ENCODE measurements at places on chromosomes 2 and 18.

DNA sequence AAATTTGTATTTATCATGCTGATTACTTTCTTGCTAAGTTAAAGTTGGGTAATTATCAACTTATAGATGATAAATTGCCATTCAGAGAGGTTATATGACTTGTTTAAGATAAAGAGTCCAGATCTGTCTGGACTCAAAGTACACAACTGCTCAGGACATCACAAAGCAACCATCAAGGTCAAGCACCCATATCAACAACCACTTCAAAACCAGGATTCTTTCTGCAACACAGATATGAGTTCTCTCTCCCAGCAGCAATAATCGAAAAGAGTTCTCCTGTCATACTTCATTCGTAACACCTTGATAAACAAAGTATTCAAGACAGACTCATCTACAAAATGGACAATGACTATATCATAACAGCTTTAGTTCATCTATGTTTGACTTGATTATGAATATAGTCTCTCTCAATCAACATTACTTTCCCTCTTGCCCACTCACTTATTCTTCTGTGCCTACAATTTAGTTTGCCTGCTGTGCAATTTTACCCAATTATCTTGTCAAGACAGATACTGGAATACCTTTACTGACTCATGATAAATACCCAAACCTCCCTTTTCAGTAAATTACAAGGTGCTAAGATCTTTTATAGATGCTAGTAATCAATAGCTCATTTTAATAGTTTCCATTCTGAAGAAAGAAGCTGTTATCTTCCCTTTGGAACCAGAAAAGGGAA, 281.8 kb downstream of the NBAS start:
- DNase-seq, result no peak

DNA sequence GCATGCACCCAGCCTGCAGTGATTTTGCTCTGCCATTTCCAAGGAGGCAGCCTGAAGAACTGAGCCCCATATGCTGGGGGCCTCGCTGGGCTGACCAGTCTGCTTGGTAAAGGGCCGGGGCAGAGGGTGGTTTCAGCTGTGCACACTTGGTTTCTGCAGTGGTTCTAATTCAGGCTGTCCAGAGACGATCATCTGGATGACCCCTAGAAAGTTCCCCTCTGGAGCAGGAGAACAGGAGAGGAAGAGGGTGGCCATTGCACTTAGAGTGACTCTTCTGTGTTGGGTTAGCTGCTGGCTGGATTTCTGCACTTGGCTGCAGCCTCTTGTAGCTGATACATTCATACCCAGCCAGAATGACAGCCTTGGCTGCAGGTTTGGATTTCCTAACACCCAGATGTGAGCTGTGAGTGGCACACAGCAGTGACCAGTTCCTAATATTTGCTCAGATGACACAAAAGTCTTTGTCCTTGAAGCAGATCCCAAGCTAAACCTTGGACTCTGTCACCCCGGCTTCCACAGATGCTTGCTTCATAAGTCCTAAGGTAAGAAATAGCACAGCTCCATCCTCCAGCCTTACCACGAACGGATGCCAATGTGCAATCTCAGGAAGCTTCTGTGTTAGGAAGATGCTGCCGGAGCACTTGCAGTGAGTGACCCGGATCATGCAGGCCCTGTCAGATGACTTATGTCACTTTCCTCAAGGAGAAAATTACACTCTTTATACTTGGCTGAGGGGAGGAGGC, 105.6 kb downstream of the HNRNPLL start:
- DNase-seq, result no peak

- no peak for DNase-seq
Observed at GRCh38 chr18:6627645-6628044, 101.9 kb upstream of the ARHGAP28 start.

DNA sequence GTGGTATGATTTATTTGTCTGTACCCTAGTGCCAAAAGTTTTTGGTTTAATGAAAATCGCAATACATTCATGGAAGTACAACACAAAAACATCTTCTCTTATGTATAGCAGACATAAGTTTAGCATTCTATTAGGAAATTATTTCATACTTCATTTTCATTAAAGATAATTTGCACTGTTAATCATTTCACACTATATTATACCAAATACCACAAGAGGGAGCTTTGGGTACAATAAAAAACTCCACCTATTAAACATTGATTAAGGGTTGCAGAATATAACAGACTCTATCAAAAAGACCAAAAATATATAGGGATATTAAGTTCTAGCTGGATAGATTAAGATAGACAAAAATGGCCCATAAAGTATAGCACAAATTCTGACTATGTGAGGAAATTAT, 79.0 kb downstream of the SLC66A3 start:
- no peak for DNase-seq

GRCh38 chr2:235594964-235595363, 101.1 kb downstream of the AGAP1 start:
- no peak for DNase-seq

DNA sequence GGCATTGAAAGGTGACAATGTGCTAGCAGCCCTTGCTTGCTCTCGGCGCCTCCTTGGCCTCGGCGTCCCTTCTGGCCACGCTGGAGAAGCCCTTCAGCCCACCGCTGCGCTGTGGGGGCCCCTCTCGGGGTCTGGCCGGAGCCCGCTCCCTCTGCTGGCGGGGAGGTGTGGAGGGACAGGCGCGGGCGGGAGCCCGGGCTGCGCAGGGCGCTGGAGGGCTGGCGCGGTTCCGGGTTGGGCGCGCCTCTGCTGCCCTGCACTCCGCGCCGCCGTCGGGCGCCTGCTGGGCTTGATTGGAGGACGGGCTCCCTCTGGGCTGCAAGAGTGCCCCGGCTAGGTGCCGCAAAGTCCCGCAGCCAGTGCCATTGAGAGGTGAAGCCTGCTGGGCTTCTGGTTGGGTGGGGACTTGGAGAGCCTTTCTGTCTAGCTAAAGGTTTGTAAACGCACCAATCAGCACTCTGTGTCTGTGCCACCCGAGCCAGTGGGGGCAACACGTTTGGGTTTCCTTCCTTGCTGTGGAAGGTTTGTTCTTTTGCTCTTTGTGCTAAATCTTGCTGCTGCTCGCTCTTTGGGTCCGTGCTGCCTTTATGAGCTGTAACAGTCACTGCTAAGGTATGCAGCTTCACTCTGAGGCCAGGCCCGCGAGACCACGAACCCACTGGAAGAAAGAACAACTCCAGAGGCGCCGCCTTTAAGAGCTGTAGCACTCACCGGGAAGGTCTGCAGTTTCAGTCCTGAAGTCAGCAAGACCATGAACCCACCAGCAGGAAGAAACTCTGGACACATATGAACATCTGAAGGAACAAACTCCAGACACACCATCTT, 14.8 kb upstream of the IMP4 start:
- DNase-seq, result no peak

- no peak for DNase-seq
Observed at GRCh38 chr2:174183076-174183475, 65.3 kb downstream of the OLA1 start.

DNA sequence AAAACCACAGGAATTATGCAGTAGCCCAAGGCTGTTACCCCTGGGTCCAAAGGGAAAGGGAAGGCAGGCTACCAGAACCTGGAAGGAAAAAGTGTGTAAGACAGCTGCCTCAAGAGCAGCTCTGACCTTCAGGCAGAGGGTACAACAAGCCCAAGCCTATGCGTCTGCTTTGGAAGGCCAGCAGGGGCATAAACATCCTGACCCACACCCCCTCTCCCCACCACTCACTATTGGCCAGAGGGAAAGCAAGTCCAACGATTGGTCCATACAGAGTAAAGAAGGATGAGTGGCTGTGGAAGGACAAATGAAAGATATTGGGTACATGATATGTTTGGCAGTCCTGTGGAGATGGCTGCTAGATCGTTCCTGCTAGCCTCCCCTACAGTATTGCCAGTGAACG, 227.6 kb upstream of the HNRNPA3 start:
- DNase-seq, result no peak

DNA sequence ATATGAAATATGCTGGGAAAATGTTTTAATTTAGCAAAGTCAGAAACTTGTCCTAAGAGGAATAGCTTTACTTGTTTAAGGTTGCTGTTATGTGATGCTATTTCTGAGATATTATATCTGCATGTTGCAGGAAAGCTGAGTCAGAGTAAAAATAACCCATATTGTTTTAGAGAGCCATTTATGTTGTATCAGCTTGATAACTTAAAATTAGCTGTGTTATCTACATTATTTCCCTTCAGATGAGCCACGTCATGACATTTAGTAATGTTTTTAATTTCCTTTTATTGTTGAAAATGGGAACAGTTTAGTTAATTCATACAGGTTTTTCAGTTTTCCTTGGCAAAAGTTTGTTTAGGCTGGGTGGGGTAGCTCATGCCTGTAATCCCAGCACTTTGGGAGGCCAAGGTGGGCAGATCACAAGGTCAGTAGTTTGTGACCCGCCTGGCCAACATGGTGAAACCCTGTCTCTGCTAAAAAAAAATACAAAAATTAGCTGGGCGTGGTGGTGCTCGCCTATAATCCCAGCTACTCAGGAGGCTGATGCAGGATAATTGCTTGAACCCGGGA, 55.8 kb downstream of the TTC27 start:
- no peak for DNase-seq

- DNase-seq, result no peak
Observed at GRCh38 chr2:48251437-48252148, 278.4 kb upstream of the STON1 start.

DNA sequence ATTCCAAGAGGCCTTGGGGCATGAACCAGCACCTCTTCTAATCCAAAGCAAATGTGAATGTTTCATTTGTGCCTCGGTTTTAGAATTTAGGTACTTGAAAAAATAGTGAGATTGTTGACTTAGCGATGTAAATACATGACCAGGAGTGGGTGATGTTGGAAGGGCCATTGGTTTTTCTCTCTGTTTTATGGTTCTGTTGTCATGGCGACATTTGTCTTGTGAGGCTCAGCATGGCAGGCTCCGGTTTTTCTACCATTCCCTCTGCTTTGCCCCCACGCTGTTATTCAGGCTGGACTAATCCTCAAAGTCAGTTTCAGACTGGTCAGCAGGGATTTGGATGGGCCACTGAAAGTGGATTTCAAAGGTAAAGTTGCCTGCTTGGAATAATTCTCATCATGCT, 255.4 kb downstream of the ALPK2 start:
- DNase-seq, result no peak

- no peak for DNase-seq
Observed at GRCh38 chr2:140918426-140918825, 1212.4 kb downstream of the LRP1B start.

DNA sequence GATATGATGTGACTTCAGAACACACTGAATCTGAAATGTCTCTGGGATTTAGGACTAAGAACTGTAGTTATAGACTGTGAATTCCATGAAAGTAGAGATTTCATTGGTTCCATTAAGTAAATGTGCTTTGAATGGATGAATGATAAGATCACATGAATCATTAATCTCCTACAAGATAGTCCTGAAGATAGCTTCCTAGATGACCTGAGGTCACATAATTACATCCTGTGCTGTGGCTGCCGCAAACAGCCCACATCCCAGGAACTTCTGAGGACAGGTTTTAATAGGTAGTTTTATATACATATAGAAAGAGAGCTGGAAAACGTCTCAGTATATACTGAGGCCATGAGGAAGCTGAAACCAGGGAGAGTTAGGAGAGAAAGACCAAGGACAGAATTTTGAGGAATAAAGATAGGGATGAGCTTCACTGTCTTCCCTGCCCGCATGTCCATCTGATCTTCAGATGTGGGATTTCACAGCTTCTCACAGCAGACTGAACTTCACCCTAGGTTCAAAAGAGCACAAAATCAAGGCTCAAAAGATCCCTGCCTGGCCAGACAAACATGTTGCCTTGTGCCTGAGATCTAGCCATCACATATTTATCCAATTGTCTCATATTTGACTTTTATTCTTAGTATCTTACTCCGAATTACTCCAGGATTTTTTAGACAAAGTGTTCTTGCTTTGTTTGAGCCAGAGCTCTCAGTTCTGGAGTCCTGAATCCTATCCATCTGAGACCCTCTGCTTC, 188.2 kb downstream of the IRS1 start:
- no peak for DNase-seq

GRCh38 chr2:165618806-165619205, 149.3 kb downstream of the CSRNP3 start:
- DNase-seq, result no peak

GRCh38 chr2:18980104-18980785, 378.2 kb downstream of the OSR1 start:
- DNase-seq, result no peak

DNA sequence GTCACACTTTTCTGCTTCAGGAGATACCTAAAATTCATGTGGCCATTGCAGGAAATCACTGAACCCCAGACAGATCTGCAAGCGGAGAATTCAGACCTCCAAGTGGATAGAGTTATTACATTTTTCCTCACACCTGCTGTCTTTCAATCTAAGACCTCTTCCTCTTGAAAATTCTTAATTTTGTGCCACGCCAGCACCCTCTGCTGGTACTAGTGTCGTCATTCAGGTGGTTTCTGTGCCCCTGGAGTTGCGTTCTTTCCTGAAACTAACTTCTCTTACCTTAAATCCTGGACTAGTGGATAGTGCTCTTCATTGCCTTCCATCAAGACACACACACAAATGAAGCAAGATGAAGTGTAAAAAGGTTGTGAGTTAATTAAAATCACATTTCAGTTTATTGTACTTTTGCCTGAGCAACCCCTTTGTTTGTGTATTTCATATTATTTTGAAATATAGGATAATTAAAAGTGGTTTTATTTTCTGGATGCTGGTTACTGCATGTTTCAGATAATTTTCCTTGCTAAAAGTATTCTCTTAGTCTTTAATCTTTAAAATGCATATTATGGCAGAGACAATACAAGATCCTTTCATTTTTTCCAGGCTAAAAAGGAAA, 1.6 kb upstream of the DNER start:
- no peak for DNase-seq

GRCh38 chr2:43224131-43224570, 2.3 kb downstream of the ZFP36L2 start:
- no peak for DNase-seq

DNA sequence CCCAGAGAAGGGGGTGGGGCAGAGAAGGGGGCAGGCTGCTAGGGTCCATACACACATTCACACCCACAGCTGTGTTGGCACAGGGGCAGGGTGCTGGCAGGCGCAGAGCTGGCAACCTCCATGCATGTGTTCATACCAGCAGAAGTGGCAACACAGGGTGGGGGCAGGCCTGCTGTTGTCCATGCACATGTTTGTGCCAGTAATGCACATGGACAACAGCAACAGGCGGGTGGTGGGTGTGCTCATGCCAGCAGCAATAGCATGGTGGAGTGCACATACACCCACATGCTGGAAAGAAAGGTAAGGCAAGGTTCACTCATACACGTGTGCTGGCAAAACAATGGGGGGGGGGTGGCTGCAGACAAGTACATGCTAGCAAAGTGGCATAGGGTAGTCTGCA, 54.7 kb downstream of the FBXO15 start:
- no peak for DNase-seq

- no peak for DNase-seq
Observed at GRCh38 chr2:231197706-231198290, 633 bp upstream of the ARMC9 start.

DNA sequence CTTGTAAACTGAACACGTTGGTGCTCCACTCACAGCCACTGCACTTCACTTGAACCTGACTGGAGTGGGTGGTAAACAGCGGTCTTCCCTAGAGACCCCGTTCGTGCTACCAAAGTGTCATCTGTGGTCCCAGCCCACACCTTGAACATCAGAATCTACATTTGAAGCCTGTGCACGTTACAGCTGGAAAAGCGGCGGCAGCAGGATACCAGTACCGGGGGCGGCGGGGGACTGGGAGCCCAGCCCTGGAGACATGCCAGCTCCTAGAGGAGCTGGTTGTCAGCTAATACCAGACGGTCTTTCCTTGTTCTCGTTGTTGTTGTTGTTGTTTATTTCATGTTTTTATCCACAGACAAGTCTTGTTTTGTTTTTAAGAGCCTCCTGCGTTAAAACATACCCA, 156.7 kb downstream of the WDSUB1 start:
- DNase-seq, result no peak

GRCh38 chr18:27564066-27564465, 379.0 kb upstream of the CHST9 start:
- DNase-seq, result no peak

- DNase-seq, result no peak
Observed at GRCh38 chr18:58516514-58517285, 112.2 kb downstream of the ALPK2 start.
